Activated CD4-positive, alpha-beta T cell treated with anti-CD3 and anti-CD28 coated beads, Interleukin-2, amount 50 U/mL, for 4 hours (primary cell): ENCODE measurements at places on chromosomes 2 and 18.

DNA sequence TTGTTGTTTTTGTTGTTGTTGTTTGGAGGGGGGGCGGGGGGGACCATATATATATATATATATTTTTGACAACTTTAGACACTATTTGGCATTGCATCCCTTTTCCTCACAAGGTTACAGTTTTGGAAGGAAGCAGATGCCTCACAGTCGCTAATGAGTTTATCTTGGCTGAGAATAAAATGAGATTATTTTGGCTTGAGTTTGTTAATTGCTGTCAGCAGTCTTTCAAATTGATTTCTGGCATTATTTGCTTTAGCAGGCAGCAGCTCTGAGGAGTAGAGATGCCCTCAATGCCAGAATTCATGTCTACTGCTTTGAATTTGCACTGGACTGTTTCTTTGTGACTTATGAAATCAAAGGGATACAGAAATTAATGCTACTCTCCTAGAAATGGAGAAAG, 595.2 kb upstream of the HNMT start:
- no peak for DNase-seq

GRCh38 chr2:217220228-217221013, 360.6 kb upstream of the TNP1 start:
- DNase-seq, result no peak

DNA sequence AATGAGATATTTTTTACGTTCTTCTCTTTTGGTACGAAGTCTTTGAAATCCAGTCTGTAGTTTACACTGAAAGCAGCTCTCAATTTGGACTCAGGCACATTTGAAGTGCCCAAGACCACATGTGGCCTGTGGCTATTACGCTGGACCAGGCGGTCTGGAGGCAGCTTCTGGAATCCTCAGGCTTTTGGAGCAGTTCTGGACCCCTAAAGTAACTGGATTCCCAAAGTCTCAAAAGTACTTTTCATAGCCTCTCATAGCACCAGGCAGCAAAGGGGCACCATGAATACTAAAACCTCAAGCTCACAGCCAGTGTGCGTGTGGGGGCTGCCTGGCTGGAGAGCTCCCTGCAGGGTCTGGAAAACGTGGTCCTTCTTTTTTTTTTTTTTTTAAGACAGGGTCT, 119.0 kb downstream of the SMAD7 start:
- no peak for DNase-seq

- DNase-seq, result no peak
Observed at GRCh38 chr18:45571714-45572113, 43.6 kb upstream of the SLC14A2 start.

GRCh38 chr2:209614690-209615369, 156.8 kb upstream of the UNC80 start:
- no peak for DNase-seq

DNA sequence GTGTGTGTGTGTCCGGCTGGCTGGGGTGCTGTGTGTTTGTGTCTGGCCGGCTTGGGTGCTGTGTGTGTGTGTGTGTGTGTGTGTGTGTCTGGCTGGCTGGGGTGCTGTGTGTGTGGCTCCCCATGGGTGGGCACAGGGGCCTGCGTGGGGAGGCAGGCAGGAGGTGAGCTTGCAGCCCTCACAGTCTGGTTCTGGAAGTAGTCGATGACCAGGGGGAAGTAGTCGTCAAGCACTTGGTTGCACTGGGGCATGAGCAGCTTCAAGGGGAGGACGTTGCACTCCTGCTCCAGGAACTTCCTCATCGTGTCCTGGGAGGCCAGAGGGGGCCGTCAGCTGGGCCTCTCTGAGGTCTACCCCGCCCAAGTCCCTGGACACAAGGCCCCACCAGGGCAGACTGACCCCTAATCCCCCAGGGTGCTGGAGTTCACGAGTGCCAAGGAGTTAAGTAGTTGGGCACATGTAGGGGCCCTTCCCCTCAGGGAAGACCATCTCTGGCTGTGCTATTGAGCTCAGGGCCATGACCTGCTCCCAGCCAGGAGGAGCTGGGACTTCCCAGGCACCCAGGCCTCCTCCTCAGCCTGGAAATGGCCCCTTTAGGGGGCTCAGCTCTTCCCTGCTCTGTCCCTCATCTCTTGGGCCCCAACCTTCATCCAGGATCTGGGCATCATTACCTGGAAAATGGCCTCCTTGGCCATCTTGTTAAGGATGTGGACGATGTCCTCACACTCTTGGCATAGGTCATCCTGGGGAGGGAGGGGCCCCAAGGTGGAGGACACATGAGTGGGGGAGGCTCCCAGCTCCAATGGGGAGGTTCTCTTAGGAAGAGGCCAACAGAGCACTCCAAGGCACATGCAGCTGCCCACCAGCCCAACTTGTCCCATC, 1.3 kb downstream of the SFTPB start:
- DNase-seq, result no peak

DNA sequence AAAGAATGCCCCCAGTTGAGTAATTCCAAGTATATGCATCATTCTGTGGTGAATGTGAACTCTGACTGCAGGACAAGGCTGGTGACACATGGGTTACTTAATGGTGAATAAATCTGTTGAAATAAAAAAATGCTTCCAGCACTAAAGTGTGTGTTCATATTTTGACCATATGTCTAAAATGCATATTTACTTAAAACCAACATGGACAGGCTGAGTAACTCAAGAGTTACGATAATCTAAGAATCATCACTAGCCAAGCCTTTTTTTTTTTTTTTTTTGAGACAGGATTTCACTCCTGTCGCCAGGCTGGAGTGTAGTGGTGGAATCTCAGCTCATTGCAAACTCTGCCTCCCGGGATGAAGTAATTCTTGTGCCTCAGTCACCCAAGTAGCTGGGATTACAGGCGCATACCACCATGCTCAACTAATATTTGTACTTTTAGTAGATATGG, 47.1 kb upstream of the CCBE1 start:
- DNase-seq, result no peak

DNA sequence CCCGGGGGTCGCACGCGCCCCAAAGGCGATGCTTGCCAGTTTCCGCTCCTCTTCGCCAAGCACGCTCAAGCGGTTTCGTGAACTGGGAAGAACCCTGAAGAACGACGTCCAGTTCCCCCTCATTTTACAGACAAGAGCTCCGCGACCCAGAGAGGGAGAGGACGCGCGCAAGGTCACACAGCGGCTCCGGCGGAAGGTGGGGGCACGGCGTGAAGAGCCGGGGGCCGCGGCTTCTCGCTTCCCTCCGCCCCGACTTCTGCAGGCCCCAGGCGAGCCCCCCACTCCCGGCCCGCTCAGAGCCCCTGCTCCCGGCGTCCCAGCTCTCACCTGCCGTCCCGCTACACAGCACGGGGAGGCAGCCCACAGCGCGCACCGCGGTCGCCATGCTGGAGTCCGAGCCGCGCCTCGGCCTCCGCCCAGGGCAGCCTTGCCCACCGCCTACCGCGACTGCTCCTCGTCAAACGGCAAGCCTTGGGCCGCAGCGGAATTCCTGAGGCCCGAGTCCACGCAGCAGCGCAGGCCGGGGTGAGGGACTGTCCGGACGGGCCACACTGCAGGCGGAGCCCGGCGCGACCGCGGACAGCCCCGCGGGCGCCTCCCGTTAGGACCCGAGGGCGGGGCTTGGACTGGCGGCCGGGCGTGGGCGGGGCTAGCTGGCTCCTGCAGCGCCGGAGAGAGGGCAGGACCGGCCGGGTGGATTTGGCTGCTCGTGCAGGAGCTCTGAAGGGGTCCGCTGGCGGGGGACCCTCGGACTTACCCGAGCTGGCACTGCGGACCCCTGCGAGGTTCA, at the start of gene MRPS5:
Gene MRPS5, minus strand, starts transcription at position 402 of the 790 bp plus-strand sequence. Its CDS starts 17 bp downstream, at position 385.
- DNase-seq, result peak; percentile 86
